A549 treated with dexamethasone at 1 μM for 4 hours (cell line): ENCODE measurements at places on chromosomes 16 and 17. TPM values are rescaled to one million over a fixed set of nuclear protein-coding genes. Genes with fewer than 3 reads are reported as not detected.

Gene KRTAP3-1
- not detected in 5 replicates for total RNA-seq

Gene C1QTNF1
- 55.7 to 66.1 TPM (median 59.8 TPM) in 5 replicates for total RNA-seq

Gene SCIMP
- total RNA-seq, result not detected in 5 replicates

Gene ZACN
- total RNA-seq, result 0.08 to 0.39 TPM (median 0.20 TPM) in 5 replicates

Gene ABCC1
- 59.7 to 92.8 TPM (median 83.6 TPM) in 5 replicates for total RNA-seq

Gene MRPS7
- total RNA-seq, result 144 to 167 TPM (median 154 TPM) in 5 replicates
